ENCODE measurements at places on chromosomes 3 and 15.

DNA sequence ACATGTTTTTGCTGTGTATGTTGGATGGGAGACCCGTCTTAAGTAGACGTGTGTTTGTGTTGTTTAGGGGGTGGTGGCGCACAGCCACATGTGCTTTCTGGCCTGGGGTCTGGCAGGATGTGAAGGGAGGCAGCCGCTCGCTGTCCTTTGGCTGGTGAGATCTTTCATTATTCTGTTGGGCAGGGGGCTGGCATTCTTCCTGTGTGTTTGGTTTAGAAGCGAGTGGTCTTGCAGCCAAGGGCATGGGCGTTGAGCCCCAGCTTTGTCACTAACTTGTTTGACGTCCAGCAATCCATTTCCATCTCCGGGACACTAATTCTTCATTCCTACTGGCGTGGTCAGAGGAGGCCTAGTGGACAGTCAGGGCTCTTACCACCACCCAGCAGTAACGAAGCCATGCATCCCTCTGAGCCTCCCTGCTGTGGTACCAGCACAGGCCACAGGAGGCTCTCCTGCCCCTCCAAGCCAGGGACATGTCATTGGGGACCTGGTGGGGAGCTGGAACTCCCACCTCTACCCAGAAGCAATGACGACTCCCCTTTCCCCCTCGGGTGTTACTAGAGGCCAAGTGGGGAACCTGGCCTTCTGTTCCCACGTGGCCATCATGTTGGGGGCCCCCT is 10.7 kb downstream of the THSD4 start:
- DNase-seq, result peak; percentile 22

DNA sequence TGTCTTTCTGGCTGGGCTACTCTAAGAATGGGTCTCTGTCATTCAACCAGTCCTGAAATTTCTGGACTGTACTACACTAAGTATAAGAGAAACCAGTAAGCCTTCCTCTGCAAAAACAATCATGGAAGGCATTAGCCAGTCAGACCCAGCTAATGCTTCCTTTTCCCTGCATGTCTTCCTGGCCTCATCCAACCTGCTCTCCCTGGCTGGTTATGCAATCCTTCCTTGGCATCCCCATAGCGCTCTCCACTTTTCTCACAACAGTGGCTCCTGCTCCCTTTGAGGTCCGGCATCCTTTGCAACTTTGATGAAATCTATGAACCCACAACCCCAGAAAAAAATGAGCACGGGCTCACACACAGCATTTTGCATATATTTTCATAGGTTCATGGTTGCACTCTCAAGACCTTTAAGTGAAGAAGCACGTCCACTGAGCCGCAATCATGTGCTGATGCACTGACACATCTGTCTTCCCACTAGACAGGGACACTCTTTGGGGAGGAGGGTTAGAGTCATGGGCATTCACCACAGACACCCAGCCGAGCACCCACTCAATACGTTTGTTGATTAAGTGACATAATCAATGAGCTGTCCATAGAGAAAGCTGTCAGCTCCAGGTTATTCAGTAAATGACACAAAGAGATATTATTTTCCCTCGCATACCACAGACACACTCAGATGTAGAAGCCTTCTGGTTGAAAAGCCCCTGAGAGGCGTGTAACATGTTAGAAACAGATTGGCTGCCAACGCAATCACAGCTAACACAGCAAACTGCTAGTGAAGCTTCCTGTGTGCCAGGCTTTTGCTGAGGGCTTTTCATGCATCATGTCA is 66.7 kb downstream of the PLD1 start:
- no peak for DNase-seq

DNA sequence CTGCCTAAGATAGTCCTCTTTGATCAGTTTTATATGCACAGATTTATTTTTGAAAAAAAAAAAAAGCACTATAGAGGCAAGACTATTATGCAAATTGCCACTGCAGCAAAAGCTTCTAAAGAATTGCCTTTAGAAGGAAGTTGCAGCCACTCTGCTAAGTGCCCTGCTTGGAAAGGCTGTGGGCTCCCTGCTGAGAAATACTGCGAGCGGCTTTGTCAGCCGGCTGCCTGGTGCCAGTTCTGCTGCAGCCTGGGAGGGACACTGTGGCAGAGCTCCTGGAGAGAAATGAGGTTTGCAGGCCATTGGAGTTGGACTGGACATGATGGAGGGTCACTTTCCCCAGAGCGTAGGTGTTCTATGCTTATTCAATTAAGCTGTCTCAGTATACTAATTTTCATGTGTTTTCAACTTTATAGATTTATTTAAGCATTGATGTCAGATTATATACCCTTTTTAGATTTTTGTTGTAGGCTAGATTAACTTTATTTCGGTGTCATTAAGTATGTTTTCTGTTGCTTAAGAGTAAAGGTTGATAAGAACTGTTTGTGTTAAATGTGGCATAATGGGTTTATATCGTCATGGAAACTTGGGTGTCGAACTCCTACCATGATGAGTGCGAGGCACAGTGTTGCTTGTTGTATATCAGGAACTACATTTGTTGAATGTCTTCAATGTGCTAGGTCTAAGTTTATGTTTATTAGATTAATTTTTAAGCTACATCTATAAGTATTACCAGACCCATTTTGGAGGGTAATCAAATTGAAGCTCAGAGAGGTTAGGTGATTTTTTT is 6.6 kb downstream of the MAP2K5 start:
- no peak for DNase-seq

DNA sequence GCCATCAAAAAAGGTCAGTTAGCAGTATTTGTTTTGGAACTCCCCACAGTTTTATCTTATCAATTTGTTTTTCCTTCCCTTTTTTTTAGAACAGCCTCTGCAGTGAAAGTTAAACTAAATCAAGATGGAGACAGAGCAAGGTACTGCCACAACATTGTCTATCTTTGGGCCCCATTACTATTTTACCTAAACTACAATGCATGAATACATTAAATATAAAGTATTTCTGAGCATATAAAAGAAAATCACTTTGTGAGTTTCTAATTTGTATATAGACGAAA is 139.5 kb downstream of the MEIS2 start:
- no peak for DNase-seq

DNA sequence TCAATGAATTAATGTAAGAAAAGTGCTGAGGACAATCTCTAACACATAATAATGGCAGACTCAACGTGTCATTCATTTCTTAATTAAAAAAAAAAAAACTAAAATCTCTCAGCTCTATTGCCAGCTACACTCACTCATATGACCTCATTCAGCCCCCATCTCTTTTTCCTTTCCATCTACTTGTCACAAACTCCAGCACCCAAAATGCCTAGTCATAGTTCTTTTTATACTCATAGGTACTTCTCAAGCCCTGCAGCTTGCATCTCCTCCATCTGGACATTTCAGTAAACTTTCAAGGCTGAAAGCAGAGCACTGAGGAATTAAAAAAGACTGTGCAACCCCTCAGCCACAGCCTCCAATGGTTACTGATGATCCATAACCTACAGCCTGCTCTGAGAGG is 109.8 kb downstream of the PLCH1 start:
- no peak for DNase-seq

- DNase-seq, result no peak
These were observed 22.1 kb downstream of the TYRO3 start for GRCh38 chr15:41581110-41581509.

GRCh38 chr3:148828136-148828690 is 602 bp downstream of the CPB1 start:
- no peak for DNase-seq

DNA sequence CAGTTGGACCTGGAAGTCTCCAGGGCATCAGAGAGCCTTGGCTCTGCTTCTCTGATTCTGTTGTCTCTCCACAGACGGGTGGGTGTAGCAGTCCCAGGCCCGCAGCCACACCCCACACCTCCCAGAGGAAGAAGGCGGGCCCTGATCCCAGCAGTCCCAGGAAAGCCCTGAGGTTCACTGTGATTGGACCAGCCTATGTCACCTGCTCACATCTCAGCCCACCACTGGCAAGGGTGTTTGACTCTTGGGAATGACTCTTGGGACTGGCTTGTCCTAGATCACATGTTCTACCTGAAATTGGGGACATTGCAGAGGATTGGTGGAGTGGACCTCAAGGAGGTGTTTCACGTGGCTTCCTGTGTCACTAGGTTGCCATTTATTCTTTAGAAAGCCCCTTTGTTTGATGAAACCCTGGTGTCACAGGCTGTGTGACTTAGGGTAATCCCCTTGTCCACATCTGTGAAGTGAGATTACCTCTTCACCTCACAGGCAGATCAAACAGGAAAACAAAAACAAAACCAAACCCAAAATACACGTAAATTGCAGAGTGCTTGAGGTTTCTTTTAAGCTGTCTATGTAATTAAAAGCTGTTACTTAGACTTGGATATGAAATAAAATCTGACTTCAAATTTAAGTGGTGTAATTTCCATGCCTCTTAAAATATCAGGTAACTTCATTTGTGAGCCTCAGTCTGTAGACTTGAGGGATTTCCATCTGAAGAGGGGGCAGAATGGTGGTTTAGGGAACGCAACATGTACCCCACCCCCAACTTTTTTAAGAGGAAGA is 26.7 kb downstream of the FLNB start:
- no peak for DNase-seq

- no peak for DNase-seq
These were observed 1.9 kb downstream of the SNRPA1 start for GRCh38 chr15:101293122-101293521.

- no peak for DNase-seq
These were observed 73.5 kb downstream of the CEMIP start for GRCh38 chr15:80852676-80853075.

DNA sequence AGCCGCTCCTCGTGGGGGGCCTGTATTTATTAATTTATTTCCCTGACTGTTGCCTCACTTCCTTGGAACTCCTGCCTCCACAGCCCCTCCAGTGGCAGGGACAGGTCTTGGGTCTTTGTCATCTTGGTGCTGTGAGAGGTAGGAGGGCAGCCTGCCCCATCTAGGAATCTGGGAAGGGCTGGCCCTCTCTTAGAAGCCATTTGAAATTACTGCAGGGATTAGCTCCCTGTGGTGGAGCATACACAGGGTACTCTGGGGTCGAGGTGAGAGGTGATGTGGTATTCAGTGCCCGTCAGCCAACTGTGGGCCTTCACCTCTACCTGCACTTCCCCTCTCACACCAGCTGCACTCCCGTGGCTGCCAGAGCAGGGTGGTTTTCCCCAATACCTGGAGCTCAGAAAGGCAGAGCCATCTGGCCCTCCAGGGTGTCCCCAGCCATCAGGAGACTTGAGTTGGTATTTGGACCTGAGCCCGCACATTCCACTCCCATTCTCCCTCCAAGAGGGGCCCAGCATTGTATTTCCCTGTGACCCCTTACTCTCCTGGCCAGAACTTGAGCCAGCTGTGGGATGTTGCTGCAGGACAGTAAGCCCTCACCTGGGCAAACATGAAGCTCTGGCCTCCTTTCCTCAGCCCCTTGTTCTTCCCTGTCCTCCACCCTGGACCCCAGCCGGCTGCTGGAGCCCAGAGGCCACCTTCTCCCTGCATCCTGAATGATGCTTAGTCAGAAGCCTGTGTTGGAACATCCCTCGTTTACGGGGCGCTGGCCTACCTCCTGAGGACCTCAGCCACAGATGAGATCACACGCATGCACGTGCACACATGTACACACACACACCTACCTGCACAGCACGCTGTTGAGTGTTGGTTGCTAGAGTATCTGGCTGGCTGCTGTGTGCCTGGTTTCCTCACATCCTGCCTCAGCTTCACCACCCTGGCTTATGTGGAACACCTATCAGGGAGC is 2.0 kb upstream of the JMJD7 start:
- no peak for DNase-seq

- DNase-seq, result no peak
These were observed 70.6 kb downstream of the SEMA6D start for GRCh38 chr15:47787875-47788274.

- no peak for DNase-seq
These were observed 11.3 kb downstream of the SETD2 start for GRCh38 chr3:47152578-47152977.

DNA sequence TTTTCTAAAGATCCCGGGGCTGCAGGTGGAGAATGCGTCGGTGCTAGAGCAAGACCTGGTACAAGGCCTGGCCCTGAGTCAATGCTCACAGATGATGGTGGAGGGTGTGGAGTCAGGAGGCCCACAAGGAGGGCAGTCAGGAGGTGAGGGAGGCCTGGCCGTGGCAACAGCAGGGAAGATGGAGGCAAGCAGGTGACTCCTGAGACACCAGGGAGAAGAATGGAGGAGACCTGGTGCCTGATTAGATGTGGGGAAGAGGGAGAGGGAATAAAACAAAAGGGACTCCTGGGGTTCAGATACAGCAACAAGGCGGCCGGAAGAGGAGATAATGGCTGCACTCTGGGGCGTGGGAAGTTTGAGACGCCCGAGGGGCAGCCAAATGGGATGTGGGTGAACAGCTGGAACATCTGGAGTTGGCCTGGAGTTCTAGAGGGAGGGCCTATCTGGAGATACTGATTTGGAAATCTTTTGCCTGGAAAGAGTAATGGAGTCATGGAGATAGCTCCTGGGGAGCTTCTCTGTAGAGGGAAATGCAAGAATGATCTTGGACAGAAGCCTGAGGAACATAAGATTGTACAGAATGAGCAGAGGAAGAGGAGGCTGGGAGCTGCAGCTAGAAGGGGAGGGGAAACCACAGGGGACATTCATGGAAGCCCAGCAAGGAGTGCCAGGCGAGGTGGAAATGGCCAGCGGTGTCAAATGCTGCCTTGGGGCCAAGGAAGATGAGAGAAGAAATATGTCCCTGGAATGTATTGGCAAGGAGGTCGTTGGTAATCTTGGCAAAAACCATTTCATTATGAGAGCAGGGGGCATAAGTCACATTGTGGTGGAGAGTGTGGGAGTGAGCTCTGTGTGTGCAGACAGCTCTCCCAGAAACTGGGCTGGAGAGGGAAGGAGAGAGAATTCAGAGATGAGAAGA is 67.5 kb upstream of the CORO2B start:
- DNase-seq, result no peak

DNA sequence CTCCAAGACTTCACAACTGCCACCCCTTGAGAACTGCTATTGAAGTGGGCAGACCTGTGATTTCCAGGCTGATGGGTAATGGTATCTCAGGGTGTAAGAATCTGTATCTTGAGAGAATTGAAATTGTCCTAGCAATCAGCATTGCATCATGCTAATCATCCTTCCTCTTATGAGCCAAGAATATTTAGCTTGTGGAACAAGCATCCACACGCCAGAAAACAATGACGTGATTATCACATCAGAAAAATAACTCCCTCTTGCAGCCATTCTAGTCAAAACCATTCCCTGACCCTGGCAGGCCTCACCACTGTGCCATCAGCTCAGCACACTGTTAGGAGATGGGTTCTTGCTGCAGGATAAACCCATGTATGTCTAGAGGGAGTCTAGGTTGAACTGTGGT is 6.7 kb downstream of the BCL2L10 start:
- no peak for DNase-seq

DNA sequence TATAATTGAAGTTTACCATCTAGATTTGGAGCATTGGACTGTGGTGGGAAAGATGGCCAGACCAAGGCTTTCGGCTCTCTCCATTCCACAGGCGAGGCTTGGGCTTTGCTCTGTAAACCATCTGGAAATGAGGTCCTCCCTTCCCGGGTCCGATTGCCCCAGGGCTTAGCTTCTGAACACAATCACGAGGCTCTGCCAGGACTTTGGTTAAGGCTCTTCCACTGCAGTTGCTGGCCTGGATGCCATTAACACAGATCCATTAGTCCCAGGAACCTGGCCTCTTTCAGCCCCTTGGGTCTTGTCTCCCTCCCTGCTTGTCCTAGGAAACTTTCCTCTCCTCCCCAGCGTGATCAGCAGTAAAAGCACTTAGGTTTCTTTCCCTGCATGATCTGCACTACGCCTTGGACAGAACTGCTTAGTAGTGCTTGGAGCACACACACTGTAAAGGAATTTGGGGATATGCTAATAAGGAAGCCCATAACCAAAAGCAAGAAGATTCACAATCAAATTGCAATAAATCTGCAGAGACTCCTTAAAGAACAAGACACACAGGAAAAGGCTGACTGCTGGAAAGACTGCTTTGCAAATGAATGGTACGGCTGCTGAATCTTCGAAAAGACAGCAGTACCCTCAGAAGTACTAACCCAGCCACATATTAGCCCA is 154.3 kb downstream of the ECT2 start:
- no peak for DNase-seq
